Left ventricle myocardium inferior (tissue), 1 donor: ENCODE measurements at places on chromosomes 13 and 19. TPM values are rescaled to one million over a fixed set of nuclear protein-coding genes. Genes with fewer than 3 reads are reported as not detected.

DNA sequence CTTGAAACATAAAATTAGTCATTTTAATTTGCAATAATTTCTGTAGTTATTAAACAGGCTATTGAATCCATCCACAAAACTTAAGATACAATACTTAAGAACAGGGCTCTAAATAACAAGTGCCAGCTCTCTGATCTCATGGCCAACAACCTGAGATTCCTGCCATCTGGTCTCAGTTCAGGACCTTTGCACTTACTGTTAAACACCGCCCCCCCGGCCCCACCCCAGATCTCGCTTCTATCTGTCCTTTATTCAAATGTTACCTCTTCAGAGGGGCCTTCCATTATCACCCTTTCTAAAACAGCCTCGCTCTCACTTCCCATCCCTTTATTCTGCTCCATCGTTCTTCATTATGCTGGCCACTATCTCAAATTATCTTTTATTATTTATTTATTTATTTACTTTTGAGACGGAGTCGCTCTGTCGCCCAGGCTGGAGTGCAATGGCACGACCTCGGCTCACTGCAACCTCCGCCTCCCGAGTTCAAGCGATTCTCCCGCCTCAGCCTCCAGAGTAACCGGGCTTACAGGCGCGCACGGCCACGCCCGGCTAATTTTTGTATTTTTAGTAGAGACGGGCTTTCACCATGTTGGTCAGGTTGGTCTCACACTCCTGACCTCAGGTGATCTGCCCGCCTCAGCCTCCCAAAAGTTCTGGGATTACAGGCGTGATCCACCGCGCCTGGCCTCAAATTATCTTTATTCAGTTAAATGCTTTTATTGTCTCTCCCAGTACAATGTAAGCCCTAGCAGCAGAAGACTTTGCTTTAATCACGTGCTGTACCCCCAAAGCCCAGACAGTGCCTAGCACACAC, 838 bp upstream of the SNRNP70 start:
- no peak for DNase-seq
- H3K27me3 ChIP-seq, result no peaks in the 10 kb centered on the region
- peaks cover 45% of the 10 kb centered on the region for H3K4me1 ChIP-seq
- peak overlapping the region; percentile 86 for H3K27ac ChIP-seq
- peak overlapping the region; percentile 89 for H3K4me3 ChIP-seq
- H3K36me3 ChIP-seq, result peaks cover 16% of the 10 kb centered on the region

- DNase-seq, result no peak
- no peak overlapping the region for H3K4me3 ChIP-seq
- H3K36me3 ChIP-seq, result no peaks in the 10 kb centered on the region
- no peaks in the 10 kb centered on the region for H3K4me1 ChIP-seq
- no peak overlapping the region for H3K27ac ChIP-seq
Observed at GRCh38 chr13:40388617-40389016, 277.8 kb downstream of the FOXO1 start.

- H3K4me3 ChIP-seq, result peak overlapping the region; percentile 63
- peaks cover 100% of the 10 kb centered on the region for H3K27me3 ChIP-seq
- no peaks in the 10 kb centered on the region for H3K36me3 ChIP-seq
Observed at GRCh38 chr19:41928754-41929535, 696 bp upstream of the ERFL start.

DNA sequence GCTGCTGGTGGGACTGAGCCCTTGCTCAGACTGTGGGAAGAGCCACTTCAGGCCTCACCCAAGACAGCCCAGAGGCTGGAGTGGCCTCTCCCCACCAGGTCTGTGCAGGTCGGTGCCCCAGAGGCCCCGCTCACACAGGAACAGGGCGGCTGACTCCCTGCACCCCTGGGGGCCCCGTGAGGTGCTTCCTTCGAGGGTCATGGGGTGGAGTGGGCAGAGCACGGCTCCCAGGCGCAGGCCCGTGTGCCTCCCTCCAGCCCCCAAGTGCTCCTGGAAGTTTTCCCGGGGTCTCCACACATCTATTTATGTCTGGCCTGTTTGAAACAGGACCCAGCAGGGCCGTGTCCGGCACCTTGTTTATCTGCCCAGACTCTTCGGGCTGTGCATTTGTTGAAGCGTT, 9.5 kb upstream of the TMEM255B start:
- peaks cover 6% of the 10 kb centered on the region for H3K4me1 ChIP-seq
- H3K4me3 ChIP-seq, result no peak overlapping the region
- no peak overlapping the region for H3K27ac ChIP-seq
- no peaks in the 10 kb centered on the region for H3K27me3 ChIP-seq
- no peak for DNase-seq

GRCh38 chr19:42455621-42456081, 12.9 kb upstream of the CXCL17 start:
- peaks cover 13% of the 10 kb centered on the region for H3K4me1 ChIP-seq
- no peaks in the 10 kb centered on the region for H3K27me3 ChIP-seq
- H3K27ac ChIP-seq, result no peak overlapping the region
- no peak for DNase-seq
- H3K4me3 ChIP-seq, result no peak overlapping the region

Gene OR7A5
- total RNA-seq, result not detected
